ENCODE measurements at places on chromosomes 7 and 10.

DNA sequence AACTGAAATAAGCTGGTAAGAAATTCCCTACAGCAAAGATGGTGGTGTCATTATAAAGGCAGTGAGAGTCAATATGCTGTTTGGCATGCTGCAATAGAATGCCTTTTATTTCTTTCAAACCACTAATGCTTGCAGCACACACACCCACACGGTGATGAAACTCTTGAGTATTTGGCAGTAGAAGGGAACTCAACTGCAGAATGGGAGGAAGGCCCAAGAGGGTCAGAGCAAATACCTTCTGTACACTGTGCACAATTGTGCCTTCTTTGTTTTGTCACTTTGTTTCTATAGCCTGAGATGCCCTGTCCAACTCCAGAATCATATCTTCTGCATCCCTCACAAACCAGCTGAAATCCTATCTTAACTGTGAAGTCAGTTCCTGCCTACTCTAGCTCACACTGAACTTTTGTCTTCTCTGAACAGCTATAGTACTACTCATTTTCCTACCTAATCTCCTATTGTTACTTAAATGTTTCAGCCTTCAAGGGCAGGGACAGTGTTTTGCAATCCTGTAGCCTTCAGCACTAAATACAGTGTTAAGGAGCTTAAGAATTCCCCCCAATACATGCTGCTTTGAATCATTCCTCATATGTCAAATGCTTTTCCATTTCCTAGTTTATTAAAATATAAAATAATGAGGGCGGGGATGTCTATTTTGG lies 22.2 kb downstream of the MMS19 start:
- no peak for DNase-seq

DNA sequence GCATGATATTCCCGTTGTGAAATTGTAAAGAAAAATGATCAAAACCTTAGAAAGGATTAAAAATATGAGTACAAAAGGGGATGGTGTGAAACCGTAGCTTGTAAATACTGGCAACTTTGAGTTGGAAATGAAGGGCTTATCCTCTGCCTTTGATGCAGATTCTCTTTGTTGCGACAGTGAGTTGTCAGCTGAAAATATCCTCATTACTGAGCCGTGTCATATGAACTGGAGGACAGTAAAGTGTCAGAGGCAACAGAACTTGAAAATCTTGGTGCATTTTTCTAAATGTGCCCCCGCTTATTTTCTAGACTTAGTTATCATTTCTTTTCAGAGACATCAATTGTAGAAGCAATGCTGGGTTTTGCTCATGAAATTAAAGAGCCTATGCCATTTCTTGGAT lies 170.5 kb upstream of the NPS start:
- no peak for DNase-seq

DNA sequence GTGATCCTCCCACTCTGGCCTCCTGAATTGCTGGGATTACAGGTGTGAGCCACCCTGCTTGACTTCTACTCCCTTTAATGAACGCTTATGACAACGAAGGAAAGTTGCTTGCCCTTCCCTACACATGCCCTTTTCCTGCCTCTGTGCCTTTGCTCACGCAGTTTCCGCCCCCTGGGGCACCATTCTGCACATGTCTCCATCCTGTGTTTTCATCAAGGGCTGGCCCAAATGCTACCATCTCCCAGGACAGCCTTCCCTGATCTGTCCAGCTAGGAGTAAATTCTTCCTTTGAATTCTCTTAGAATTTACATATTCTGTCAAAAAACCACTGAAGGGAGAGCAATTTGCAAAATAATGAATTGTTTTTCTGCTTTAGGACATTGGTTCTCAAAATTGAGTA lies 50.0 kb upstream of the KMT2C start:
- DNase-seq = no peak

DNA sequence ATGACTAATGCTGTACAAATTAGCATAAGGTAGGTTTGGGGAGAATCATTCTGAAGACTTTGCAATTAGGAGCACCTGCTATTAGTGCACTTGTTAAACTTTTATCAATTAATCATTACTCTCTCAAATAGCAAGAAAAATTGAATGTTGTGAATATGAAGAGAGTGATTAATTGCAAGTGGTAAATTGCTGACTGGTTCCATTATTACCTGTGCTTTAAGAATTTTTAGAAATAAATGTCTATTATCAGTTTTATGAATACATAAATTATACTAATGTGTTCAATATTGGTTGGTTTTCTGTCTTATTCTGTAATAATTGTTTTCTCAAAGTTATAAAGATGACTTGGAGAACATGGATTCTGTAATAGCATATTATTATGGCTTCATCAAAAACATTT lies 47.3 kb upstream of the TMEM26 start:
- no peak for DNase-seq

- no peak for DNase-seq
Measured at GRCh38 chr10:102668326-102669107, 24.2 kb downstream of the TRIM8 start.

- no peak for DNase-seq
Measured at GRCh38 chr10:71323407-71323806, 4.3 kb downstream of the SLC29A3 start.

GRCh38 chr10:130762491-130762890 lies 549.0 kb downstream of the TCERG1L start:
- no peak for DNase-seq

GRCh38 chr7:55128693-55129394 lies 110.0 kb downstream of the EGFR start:
- DNase-seq = no peak

GRCh38 chr10:108789919-108790318 lies 1133.4 kb downstream of the XPNPEP1 start:
- DNase-seq = no peak

- DNase-seq = no peak
Measured at GRCh38 chr10:113519681-113520115, 33.2 kb upstream of the HABP2 start.

DNA sequence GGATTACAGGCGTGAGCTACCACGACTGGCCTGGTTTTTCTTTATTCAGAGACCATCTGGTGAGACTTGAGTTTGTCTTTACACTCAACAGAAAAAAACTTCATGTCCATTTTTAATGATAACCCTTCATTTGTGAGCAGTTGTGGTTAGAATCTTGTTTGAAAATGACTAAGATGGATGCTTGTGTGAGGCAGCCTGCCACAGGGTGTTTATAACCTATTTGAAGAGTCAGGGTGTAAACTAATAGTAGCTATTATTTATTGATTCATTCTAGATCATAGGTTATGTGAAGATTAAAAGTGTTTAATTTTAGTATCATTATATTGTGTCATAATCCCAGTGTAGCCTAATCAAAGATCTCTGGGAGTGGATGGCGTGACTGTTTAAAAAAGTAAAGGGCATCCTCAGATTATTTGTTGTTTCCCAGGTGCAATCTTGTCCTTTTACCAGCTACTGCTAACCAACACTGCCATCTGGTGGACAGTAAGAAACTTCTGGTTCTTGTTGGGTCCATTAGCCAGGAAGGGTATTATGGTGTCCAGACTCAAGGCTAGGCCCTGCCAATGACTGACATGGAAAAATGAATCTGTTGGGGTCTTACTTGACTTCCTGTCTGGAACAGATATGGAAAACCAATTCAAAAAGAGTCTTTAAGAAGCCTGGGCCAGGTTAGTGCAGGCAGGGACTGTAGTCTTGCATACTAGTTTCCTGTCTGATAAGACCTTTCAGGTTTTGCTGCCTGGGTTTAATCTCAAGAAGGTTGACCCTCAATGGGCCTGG lies 24.9 kb downstream of the NRBF2 start:
- peak; percentile 74 for DNase-seq

DNA sequence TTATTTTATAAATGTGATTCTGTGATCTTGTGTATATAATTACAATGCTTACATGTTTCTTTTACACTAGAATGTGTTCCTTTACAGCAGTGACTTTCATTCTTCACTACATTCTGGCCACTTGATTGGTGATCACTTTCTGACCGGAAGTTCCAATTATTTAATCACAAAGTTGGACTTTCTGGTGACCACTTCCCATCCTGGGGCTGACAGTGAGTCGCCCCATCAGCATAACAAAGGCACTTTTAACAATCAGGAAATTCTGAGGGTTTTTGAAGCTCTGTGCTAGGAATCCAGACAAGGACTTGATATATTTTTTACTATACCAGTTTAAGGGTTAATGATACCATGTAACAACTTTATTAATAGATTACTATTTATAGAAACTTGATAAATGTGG lies 282.3 kb upstream of the KAT6B start:
- no peak for DNase-seq

GRCh38 chr10:106114656-106115186 lies 1049.8 kb downstream of the SORCS1 start:
- DNase-seq = no peak

DNA sequence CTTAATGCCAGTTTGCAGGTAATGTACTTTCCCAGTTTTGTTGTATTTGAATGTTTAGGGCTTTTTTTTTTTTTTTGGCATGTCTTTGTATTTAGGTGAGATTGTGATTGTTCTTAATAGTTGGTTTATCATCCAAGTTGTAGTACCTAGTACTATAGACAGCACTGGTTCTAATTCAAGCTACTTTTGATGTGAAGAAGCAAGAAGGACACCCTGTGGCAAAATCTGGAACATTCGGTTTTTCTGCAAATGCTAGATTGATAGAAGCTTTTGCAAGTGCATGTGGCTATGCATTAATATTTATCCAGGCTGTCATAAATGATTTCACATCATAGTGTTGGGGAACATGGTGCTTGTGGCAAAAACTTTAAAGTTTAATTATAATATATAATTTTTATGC lies 248.9 kb downstream of the FOXP2 start:
- no peak for DNase-seq

- no peak for DNase-seq
Measured at GRCh38 chr7:86747698-86748097, 104.0 kb downstream of the GRM3 start.

DNA sequence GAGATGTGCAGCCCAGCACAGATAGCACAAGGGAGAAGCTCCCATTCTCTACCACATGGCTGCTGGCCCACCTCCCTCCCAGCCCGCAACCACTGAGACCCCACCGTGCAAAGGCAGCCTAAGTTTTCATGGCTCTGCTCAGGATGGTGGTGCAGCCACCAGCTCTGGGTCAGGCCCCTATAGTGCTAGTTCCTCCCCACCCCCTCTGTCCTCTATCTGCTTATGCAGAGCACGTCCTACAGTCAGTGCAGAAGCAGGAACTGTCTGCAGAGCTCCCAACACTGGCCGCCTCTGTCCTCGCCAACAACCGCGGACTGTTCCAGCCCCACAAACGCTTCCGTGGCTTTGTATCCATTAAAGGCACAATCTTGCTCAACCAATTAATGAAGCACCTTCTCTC lies 278.9 kb downstream of the GRID1 start:
- no peak for DNase-seq

GRCh38 chr7:75565132-75565837 lies 73.2 kb downstream of the SPDYE5 start:
- DNase-seq = peak; percentile 25

DNA sequence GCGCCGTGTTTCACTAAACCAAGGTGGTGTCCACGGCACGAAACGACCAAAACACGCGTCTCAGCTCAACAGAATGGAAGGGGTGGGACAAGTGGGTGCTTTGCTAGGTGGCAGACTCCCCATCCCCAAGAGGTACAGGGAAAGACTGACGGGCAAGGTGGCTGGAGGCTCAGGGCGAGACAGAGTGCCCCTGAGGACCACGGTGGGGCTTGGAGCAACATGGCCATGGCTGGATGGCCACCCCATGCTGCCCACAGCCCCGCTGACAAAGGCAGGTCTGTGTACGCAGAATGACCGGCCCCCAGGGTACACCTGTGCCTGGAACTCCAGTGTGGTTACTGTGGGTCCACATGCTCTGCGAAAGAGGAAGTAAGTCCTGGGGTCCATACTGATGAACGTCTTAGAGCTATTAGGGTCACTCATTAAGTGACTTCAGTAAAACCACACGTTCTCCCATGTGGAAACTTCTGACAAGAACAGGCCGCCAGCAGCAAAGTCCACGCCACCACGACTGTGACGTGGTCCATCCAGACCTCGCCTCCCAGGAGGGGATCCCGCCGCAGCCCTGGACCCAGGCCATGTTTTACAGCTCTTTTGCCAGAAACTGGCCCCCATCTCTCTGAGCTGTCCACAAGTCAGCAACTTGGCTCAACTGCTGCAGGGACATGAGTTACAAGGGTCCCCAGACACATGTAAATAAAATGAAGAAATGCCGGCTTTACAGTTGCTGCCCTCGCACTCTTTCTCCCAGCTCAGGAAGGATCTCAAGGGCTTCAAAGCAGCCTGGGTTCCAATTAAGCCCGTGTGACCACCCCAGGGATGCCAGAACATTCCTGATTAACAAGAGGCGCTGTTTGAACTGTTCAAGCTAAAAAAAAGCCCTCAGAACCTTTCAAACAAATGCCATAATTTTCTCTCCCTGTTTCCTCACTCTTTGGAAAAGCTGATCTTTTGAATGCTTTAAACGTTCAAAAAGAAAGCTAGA lies 66.8 kb downstream of the MAD1L1 start:
- DNase-seq = no peak

GRCh38 chr7:128777156-128778123 lies 1.8 kb upstream of the OPN1SW start:
- DNase-seq = no peak

- DNase-seq = no peak
Measured at GRCh38 chr7:115042596-115042995, 120.7 kb downstream of the MDFIC start.

DNA sequence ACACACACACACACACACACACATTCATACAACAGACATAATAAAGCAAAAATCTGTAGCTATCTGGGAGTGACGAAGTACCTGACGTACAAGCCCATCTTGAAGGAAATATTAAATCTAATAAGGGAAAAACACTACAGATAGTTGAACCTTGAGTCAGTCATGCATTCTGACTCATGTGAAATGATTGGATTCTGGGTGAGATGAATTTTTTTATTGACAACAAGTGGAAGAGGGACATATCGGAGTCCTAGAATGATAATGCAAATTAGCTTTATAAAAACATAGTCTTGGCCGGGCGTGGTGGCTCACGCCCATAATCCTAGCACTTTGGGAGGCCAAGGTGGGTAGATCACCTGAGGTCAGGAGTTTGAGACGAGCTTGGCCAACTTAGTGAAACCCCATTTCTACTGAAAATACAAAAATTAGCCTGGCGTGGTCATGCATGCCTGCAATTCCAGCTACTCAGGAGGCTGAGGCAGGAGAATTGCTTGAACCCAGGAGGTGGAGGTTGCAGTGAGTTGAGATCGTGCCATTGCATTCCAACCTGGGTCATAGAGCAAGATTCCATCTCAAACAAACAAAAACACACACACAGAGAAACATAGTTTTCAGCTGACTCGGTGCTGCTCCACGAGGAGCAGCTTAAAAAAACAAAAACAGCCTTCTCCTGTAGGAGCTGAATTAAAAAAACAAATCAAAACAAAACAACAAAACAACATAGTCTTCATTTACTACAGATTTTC lies 154.4 kb upstream of the MKLN1 start:
- DNase-seq = no peak

Data from Panc1 (cell line).